ENCODE measurements at places on chromosomes 11 and 22.

GRCh38 chr11:16099343-16099900 lies 256.9 kb downstream of the SOX6 start:
- peaks cover 3% of the 10 kb centered on the region for H3K27me3 ChIP-seq
- H3K4me1 ChIP-seq, result no peaks in the 10 kb centered on the region
- DNase-seq, result no peak

DNA sequence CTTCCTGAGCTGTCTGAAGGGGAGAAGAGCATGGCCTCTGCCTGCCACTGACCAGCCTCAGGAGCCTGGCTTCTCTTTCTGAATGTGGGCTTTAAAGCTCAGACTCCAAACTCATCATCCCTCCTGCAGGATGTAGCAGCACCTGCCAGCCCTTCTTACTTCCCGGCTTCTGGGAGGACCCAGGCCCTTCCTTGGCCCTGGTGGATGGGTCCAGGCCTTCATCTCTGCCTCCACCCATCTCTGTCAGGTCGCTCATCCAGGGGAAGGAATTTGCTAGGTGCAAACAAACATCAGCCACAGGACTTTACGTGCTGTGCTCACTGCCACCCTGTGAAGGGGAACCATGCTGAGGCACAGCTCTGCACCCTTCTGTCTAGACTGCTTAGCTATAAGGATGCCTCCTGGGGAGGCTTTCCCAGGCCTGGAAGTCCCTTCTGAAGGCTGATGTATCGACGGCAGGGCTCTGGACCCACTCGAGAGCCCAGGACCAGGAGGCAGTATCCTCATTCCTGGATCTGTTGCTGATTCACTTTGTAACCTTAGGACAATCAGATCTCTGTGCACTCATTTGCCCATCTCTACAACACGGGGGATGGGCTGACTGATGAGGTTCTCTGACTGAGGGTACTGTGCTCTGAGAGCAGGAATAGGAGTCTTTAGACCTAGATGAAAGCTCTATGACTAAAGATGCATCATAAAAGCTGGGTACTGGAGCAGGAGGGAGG lies 30.9 kb downstream of the USP35 start:
- peaks cover 31% of the 10 kb centered on the region for H3K36me3 ChIP-seq
- no peak overlapping the region for H3K4me3 ChIP-seq
- no peaks in the 10 kb centered on the region for H3K4me1 ChIP-seq
- H3K27me3 ChIP-seq, result peaks cover 3% of the 10 kb centered on the region
- no peak overlapping the region for H3K27ac ChIP-seq

DNA sequence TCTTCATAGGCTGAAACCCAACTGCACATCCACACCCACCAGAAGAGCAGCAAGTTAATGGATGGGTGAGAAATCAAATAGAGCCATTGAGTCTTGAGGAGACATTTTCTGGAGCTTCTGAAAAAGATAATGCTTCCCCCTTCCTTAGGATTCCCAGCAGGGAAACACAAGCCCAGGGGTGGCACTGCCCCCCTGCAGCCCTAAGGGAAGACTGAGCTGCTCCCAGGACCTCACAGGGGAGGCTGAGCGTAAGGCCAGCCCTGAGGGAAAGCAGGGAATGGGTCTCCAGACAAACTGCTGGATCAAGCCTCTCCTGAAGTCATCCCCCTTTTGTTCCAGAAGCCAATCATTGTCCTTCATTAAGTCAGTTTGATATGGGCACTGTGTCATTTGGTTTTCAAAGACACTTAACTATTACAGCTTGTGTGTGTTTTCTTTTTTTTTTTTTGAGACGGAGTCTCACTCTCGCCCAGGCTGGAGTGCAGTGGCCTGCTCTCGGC lies 15.1 kb downstream of the LTO1 start:
- peaks cover 22% of the 10 kb centered on the region for H3K36me3 ChIP-seq
- no peak overlapping the region for H3K4me3 ChIP-seq
- peak overlapping the region; percentile 89 for H3K27ac ChIP-seq
- no peak for DNase-seq
- peaks cover 72% of the 10 kb centered on the region for H3K4me1 ChIP-seq

GRCh38 chr22:27790376-27791158 lies 11.0 kb downstream of the MN1 start:
- peak overlapping the region; percentile 55 for H3K27ac ChIP-seq
- DNase-seq, result peak; percentile 27
- peaks cover 95% of the 10 kb centered on the region for H3K4me1 ChIP-seq
- H3K36me3 ChIP-seq, result peaks cover 13% of the 10 kb centered on the region
- H3K4me3 ChIP-seq, result peak overlapping the region; percentile 71

GRCh38 chr22:48483764-48484528 lies 1343.7 kb downstream of the BRD1 start:
- no peak for DNase-seq
- no peak overlapping the region for H3K27ac ChIP-seq
- no peak overlapping the region for H3K4me3 ChIP-seq
- H3K27me3 ChIP-seq, result peaks cover 46% of the 10 kb centered on the region
- no peaks in the 10 kb centered on the region for H3K36me3 ChIP-seq
- H3K4me1 ChIP-seq, result no peaks in the 10 kb centered on the region

- DNase-seq, result no peak
- peaks cover 43% of the 10 kb centered on the region for H3K4me1 ChIP-seq
- H3K36me3 ChIP-seq, result peaks cover 25% of the 10 kb centered on the region
- H3K27ac ChIP-seq, result no peak overlapping the region
- peaks cover 15% of the 10 kb centered on the region for H3K27me3 ChIP-seq
These were observed 327.5 kb downstream of the TBC1D22A start for GRCh38 chr22:47089796-47090460.
